ENCODE measurements at places on chromosomes 12 and 14. TPM values are rescaled to one million over a fixed set of nuclear protein-coding genes. Genes with fewer than 3 reads are reported as not detected.

P2RX2 gene
- polyA plus RNA-seq, result 3.0 TPM

COL2A1 gene
- polyA plus RNA-seq, result 2.8 TPM

NOC4L gene
- polyA plus RNA-seq, result 67.2 TPM

TAS2R50 gene
- polyA plus RNA-seq, result not detected

All from testis (tissue), 5 donors.